NCI-H187 (cell line): ENCODE measurements at places on chromosomes 12 and 14.

DNA sequence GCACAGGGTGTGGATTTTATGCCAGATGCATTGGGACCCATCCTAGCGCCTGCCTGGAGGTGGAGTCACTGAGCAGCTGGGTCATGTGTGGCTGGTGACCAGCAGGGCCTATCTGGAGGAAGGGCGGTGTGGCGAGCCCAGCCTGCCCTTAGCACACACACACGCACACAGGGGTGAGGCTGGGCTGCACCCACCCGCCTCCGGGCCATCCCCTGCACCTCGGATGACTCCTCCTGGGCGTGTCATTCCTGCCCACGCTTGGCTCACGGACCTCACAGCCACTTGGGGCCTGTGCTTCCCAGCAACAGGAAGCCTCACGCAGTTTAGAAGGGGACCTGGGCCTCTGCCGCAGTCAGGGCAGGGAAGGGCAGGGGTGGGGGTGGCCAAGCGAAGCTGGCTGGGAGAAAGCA is 36.2 kb upstream of the FZD10 start:
- no peak for DNase-seq

DNA sequence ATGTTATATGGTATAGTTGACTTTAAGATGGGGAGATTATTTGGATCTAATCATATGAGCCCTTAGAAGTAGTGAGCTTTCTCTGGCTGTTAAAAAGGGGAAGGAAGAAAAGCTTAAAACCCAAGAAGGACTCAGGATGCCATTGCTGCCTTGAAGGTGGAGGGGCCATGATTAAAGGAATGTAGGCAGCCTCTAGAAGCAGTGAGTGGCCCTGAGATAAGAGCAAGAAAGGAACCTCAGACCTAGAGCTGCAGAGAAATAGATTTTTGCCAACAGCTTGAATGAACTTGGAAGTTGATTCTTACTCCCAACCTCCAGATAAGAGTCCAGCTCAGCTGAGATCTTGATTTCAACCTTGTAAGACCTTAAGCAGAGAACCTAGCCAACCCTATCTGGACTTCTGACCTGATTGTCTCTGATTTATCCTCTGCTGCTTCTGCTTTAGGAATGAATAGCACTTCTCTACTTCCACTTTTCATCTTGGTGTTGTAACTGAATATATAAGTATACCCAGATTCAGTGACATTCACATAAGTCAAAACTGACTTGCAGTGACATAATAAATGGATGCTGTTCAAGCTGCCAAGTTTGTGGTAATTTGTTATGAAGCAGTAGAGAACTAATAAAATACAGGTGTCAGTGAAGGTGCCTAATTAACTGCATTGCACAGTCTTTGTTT is 33.5 kb downstream of the RAD51B start:
- DNase-seq: no peak

GRCh38 chr12:62725781-62726180 is 209.2 kb downstream of the PPM1H start:
- DNase-seq: no peak

DNA sequence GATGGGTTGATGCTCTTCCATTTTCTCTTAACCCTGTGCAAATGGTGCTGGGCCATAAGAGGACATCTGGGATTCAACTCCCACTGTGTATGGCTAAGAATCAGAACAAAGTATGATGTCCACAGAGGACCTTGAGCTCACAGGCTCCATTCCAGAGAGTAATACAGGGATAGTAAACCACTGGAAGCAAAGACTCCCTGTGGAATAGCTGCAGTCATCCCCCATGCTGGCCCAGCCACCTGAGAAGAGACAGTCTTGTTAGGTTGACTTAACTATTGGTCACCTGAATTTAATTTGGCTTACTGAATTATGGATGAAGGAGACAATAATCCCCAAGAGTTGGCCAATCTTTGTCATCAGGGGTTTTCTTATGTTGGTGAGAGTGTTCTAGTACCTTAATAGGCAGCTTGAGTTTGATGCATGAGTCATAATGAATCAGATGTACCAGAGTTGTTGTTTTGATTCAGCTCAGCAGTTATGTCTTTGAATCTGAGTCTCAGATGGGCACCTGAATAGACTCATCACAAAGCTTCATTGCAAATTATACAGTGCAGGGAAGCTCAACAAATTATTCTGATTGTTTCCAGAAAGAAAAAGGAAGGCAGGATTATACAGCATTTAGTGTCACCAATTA is 122.7 kb downstream of the SSPN start:
- no peak for DNase-seq

- DNase-seq: no peak
Observed at GRCh38 chr12:2834581-2835491, at the start of gene NRIP2. Gene NRIP2 (minus strand): TSS chr12:2835035. CDS start chr12:2834983, 52 bp downstream.

DNA sequence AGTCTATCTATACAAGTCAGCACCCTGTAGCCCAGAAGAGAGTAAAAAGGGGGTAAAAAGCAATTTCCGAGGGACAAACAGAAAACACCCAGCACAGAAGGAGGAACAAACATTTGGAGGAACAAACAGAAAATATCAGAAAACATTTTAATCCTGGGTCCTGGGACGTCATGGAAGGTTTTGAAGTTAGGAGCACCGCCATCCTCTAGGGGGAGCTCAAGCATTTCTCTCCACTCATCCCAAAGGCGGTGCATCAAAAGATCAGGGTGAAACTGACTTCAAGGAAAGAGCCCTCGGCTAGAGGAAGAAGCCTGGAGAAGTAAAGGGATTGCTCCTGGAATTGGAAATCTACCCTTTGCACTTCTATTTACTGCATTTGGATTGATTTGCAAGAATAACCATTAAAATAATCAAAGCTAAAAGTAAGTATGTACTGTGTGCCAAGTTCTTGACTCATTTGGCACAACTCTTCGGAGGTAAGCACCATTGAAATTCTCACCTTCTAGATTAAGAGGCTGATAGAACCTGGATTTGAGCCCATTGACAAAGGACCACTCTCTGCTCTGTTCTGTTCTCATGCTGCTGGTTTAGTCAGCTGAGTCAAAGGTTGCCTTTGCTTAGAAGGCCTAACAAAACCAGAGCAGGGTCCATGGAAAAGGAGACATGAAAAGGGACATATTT is 17.2 kb upstream of the POC1B start:
- peak; percentile 24 for DNase-seq

GRCh38 chr12:122491991-122492390 is 8.7 kb downstream of the ZCCHC8 start:
- DNase-seq: no peak

GRCh38 chr12:64673490-64674169 is 63.3 kb downstream of the RASSF3 start:
- no peak for DNase-seq

GRCh38 chr12:120010661-120011230 is 21.7 kb downstream of the BICDL1 start:
- DNase-seq: no peak

DNA sequence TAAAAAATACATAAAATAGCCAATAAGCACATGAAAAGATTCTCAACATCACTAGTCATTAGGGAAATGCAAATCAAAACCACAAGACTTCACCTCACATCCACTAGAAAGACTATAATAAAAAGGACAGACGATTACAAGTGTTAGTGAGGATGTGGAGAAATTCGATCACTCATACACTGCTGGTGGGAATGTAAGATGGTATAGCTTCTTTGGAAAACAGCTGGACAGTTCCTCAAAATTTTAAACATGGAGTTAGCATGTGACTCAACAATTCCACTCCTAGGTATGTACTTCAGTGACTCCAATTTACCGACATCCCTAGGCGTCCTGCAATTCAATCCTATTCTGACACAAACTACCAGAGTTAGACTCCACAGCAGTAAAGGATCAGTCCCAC is 13.7 kb downstream of the TRIM9 start:
- no peak for DNase-seq

- DNase-seq: no peak
Observed at GRCh38 chr14:49992901-49993339, 100.0 kb downstream of the ARF6 start.

GRCh38 chr12:88391556-88391955 is 188.7 kb downstream of the KITLG start:
- no peak for DNase-seq

- DNase-seq: peak; percentile 9
Observed at GRCh38 chr14:104794993-104795780, at the start of gene AKT1. Gene AKT1 (minus strand): TSS chr14:104795748. CDS start chr14:104792643, 3,105 bp downstream.

DNA sequence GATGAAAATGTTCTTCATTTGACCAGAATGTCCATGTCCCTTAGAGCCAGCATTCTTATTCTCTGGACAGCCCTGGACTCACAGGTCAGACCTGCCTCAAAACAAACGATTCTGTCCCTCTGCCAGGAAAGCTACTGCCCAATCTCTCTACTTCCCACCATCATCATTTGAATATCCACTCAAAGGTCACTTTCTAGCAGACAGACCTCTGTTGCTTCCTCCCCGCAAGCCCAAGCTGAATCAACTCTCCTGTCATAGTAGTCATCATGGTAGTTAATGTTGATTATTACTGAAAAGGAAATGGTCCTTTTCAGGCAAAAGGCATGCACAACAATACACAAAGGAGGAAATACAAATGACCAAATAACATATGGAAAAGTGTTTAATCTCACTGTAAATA is 39.6 kb upstream of the CPM start:
- DNase-seq: no peak

GRCh38 chr12:92085040-92085735 is 60.5 kb downstream of the BTG1 start:
- no peak for DNase-seq

DNA sequence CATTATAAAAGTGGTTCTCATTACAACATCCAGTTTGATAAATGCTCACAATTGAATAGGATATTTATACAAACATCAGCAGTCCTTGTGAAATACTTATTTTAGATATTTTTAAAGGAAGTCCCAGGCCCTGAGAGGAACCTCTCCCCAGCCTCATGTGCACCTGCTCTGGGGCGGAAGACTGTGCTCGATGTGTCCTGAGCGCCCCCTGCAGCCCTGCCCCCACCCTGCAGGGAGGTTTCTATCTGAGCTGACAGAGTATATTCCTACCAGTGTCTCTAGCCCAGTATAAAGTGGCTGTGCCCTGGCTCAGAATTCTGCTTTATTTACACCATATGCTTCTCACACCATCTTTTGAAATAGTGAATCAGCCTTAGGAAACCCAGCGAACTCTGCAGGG is 1349.1 kb downstream of the TMEM121 start:
- DNase-seq: no peak

- no peak for DNase-seq
Observed at GRCh38 chr14:80942191-80942600, 658 bp upstream of the CEP128 start.

DNA sequence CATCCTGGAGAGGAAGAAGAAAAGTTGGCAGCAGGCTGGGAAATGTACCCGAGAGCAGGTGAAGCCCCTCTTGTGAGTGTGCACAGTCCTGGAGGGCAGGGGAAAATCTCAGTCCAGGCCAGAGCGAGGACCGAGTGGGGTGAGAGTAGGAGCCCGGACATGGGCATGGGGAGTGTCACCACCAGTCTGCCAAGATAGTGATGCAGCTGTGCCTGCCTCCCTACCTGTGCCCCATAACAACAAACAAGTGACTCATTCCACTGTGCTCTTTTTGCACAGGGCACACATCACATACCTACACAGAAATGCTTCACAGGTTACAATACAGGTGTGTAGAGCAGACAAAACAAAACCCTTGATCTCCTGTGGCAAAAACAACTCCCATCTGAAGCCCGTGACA is 205.9 kb upstream of the PELI2 start:
- no peak for DNase-seq

DNA sequence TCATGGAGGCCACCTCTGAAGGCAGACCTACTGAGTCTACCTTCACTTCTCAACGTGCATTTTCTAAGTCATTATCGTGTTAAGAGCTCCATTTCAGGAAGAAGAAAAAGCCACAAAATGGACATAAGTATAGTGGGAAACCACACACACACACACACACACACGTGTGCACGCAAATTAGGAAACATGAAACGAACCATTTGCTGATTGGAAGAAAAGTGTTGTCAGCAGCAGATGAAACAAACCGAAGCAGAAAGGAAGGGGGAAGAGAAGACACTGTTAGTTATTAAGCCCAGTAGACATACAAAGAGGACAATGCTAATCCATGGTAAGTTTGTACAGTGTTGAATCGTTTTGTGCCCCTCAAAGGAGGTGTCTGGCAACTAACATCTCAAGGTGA is 9.9 kb upstream of the VPS33A start:
- DNase-seq: no peak

- DNase-seq: no peak
Observed at GRCh38 chr12:29164477-29165393, 15.7 kb downstream of the FAR2 start.

DNA sequence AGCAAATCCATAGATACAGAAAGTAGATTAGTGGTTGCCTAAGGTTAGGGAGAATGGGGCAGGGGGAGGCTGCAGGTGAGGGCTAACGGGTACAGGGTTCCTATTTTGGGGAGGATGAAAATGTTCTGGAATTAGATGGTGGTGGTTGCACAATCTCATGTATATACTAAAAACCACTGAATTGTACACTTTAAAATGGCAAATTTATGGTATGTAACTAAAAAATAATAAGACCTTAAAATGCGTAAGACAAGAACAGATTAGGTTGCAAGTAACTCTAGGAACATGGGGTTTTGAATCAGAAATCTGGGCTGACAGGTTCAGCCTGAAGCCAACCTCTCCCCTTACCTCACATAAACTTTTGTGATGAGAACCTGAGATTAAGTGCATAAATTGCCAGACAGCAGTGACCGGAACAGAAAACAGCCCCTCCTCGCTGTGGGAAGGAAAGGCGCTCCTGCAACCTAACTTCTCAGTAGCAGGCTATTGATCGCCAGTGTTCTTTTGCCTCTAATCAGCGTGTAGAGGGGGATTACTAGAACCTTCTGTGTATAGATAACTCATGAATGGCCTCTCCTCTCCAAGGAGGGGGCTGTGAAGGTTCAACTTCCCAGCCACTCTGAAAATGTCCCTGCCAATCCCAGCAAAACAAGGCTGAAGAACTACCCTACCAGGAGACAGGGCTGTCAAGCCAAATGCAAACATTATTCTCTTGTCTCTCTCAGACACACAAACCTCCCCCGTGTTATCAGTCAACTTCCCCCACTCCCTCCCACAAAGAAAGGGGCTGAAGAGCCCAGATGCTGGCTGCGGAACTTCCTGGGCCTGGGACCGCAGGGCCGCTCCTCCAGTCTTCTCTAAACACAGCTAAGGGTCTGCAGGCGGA is 1.9 kb downstream of the SSH1 start:
- DNase-seq: no peak

DNA sequence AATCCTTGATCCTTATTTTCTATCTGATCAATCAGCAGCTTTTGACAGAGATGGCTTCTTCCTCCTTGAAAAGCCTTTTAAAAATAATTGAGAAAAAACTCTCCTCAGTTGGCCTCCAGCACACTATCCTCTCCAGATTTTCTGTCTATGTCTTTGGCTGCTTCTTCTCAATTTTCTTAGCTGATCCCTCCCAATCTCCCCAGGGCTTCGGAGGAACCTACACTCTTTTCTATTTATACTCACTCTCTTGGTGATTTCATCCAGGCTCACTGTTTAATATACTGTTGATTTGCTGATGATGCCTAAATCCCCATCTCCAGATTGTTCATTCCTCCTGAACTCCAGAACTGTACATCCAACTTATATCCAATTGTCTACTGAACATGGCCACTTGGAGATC is 54.8 kb downstream of the RDH12 start:
- DNase-seq: no peak

GRCh38 chr12:81792666-81793065 is 33.5 kb upstream of the PPFIA2 start:
- no peak for DNase-seq

- DNase-seq: no peak
Observed at GRCh38 chr14:69572841-69573135, 1.9 kb downstream of the CCDC177 start.

- DNase-seq: no peak
Observed at GRCh38 chr12:64912516-64913255, 88.2 kb downstream of the TBC1D30 start.

GRCh38 chr14:68703093-68703492 is 89.8 kb downstream of the ZFP36L1 start:
- no peak for DNase-seq

- DNase-seq: no peak
Observed at GRCh38 chr12:13915096-13915495, 66.3 kb downstream of the GRIN2B start.
